ENCODE measurements at places on chromosomes 7 and 10.

DNA sequence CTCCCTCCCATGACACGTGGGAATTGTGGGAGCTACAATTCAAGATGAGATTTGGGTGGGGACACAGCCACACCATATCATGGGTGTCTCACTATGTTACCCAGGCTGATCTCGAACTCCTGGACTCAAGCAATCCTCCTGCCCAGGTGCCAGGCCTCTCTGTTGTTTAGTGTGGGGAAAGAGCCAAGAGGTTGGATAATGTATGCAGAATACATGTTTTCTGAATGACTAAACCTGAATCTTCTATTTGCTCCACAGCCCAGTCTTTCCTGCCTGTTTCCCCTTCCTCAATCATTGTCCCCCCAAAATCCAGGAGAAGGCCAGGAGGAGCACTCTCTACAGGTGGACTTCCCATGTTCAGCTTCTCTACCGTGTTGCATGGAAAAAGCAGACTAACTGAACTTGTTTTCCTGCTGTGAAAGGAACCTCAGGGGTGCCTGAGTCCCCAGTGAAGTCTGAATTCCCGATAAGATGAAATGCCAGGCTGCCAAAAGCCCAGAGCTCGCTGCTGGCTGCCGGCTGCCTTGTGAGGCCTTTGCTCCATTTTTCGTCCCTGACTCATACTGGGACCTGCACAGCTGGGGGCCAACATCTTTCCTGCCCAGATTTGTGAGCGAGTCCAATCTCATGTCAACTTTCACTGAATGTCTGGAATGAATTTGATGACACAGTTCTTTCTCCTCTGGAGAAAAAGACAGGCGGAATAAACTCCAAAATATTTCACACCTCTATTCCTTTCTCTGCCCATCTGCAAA lies 588.0 kb downstream of the CALN1 start:
- no peak for DNase-seq

- no peak for DNase-seq
These were observed 86.2 kb downstream of the SH3PXD2A start for GRCh38 chr10:103769176-103769575.

DNA sequence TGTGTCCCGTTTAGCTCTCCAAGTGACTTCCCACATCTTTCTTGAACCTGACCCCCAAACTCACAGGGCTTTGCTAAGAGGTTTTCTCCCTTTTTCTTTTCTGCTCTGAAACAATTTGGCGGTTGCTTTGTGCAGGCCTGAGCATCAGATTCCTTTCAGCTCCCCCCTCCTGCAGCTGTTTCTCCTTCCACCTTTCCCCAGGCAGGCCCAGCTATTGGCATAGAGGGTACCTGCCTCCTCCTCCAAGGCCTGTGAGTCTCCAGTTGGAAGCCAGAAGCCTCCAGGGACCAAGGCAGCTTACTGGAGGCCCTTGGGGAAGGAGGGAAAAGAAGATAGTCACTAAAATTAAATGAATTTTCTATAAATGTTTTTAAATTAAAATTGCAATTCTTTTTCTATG lies 7.7 kb downstream of the VAX1 start:
- no peak for DNase-seq

GRCh38 chr10:49152663-49153062 lies 18.8 kb upstream of the FAM170B start:
- no peak for DNase-seq

DNA sequence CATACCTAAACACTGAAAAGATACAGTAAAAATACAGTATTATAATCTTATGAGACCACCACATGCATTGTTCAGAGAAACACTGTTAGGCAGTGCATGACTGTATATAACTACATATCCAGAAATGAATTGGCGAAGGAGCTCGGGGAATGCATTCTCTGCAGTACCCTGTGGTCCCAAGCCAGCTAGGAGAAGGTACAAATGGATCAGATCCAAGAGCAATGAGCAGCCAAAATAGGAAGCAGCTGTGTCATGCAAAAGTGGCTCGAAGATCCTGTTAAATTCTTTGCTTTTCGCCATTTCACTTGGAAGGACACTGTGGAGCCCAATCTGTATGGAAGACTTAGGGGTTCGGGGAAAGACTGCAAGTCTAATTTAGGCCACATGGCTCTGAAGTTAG lies 334.8 kb downstream of the TNS3 start:
- no peak for DNase-seq

DNA sequence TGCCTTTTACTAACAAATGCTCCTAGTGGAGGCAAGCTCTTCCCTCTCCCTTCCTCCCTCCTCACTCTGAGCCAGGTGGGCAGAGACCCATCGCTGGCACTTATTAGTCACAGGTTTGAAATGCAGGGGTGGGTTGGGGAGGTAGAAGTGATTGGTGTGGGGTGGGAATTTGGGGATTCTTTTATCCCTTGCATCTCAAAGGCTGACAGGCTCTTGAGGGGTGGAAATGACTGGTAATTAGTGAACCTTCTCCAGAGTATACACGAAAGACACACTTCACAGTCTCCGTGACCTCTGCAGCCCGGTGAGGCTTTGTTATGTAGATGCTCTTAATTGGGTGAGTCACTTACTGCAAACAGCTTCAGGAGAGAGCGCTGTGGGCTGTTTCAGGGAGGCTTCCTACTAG lies 13.9 kb upstream of the LRMDA start:
- no peak for DNase-seq

DNA sequence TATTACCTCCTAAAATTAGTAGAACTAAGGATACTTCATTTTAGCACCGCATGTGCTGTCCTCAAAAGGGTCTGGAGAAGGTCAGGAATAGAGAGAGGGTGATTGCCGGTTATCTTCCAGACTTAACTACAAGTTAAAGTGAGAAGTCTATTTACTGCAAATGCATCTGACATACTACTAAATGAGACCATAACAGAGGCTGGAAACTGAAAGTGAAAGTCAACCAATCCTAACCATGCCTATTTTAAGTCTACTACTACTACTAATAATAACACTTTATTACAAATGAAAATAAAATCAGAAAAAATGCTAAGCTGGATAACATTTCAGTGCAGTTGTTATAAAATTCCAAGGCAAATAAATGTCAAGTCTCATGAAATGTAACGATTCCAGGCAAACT lies 244.7 kb downstream of the KIF20B start:
- no peak for DNase-seq

- peak; percentile 82 for DNase-seq
These were observed 107.3 kb downstream of the SNX10 start for GRCh38 chr7:26398756-26399509.

GRCh38 chr7:30842542-30843451 lies 68.9 kb upstream of the AQP1 start:
- no peak for DNase-seq

- peak; percentile 30 for DNase-seq
These were observed at the start of gene ADCY1 for GRCh38 chr7:45573661-45574415. Gene ADCY1 (plus strand): TSS chr7:45574368. CDS start chr7:45574544, 176 bp downstream.

All from suppressor macrophage (primary cell).